Fibroblast of the aortic adventitia (primary cell): ENCODE measurements at places on chromosomes 1 and 21. TPM values are rescaled to one million over a fixed set of nuclear protein-coding genes. Genes with fewer than 3 reads are reported as not detected.

The RSBN1 gene
- total RNA-seq = 9.2 and 23.7 TPM in 2 replicates

The OR10Z1 gene
- total RNA-seq = not detected in 2 replicates

The EFNA3 gene
- 0.90 TPM in 1 of 2 replicates, not detected in the other for total RNA-seq

The CD84 gene
- not detected in 2 replicates for total RNA-seq

The CSMD2 gene
- total RNA-seq = 0.82 and 6.6 TPM in 2 replicates

The BCAR3 gene
- 20.6 and 34.4 TPM in 2 replicates for total RNA-seq

The MYOM3 gene
- under 0.01 TPM in 1 of 2 replicates, not detected in the other for total RNA-seq

The CATSPERE gene
- 0.49 and 1.1 TPM in 2 replicates for total RNA-seq

The RUNX1 gene
- total RNA-seq = 28.0 and 63.5 TPM in 2 replicates

The ATP5IF1 gene
- 108 and 171 TPM in 2 replicates for total RNA-seq

The NTMT2 gene
- not detected in 2 replicates for total RNA-seq

The LIPI gene
- total RNA-seq = not detected in 2 replicates

The AGMAT gene
- 0.16 and 1.4 TPM in 2 replicates for total RNA-seq

The LYPLAL1 gene
- total RNA-seq = 15.4 and 40.6 TPM in 2 replicates

The ITLN2 gene
- 3.8 TPM in 1 of 2 replicates, not detected in the other for total RNA-seq

The OPTC gene
- total RNA-seq = not detected in 2 replicates

The FHAD1 gene
- total RNA-seq = 0.63 and 0.74 TPM in 2 replicates

The S100B gene
- 1.1 and 1.2 TPM in 2 replicates for total RNA-seq

The GBP7 gene
- total RNA-seq = not detected in 2 replicates
